ENCODE measurements at places on chromosomes 2 and 18.

GRCh38 chr2:232321156-232321816, 57.3 kb upstream of the ALPP start:
- DNase-seq = no peak

GRCh38 chr2:162172802-162173370, 20.8 kb upstream of the GCG start:
- DNase-seq = no peak

GRCh38 chr18:9612215-9612830, 2.0 kb downstream of the PPP4R1 start:
- no peak for DNase-seq

DNA sequence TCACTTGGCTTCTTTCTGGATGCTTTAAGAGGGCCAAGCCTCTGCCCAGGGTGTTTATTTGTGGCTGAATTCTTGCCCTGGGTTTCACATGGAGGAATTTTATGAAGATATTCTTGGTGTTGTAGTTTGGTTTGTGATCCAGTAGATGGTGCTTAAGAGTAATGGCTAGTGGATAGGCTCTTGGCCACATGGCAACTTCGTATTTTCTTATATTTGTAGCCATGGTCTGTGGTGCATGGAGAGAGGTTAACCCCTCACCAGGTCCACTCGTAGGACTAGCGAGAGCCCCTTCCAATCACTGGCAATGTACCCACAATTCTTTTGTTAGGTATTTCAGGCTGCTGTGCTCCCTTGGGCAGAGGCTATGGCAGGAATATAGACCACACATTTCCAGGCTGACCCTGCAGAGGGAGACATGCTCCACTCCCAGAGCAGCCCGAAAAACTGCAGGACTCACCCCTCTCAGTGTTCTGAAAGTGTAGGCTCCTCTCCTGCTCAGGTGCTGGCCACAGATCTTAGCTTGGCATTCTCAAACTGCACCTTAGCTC, 582.1 kb upstream of the SETBP1 start:
- DNase-seq = no peak

- no peak for DNase-seq
Measured at GRCh38 chr2:12066986-12067385, 320.6 kb downstream of the LPIN1 start.

- DNase-seq = no peak
Measured at GRCh38 chr18:68426731-68427315, 288.1 kb downstream of the TMX3 start.

DNA sequence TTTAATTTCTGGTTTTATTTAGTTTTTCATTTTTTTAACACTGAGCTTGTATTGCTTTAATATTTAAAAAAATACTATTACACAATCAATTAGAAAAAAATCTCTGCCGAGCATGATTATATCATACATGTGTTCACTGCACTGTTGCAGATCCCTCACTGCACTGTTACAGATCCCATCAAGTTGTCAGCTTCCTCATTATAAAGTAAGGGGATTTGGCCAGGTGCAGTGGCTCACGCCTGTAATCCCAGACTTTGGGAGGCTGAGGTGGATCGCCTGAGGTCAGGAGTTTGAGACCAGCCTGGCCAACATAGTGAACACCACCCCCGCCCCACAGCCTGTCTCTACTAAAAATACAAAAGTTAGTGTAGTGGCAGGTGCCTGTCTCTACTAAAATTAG, 33.0 kb upstream of the METTL21A start:
- no peak for DNase-seq

GRCh38 chr2:33131749-33132148, 185.0 kb downstream of the LTBP1 start:
- DNase-seq = no peak

DNA sequence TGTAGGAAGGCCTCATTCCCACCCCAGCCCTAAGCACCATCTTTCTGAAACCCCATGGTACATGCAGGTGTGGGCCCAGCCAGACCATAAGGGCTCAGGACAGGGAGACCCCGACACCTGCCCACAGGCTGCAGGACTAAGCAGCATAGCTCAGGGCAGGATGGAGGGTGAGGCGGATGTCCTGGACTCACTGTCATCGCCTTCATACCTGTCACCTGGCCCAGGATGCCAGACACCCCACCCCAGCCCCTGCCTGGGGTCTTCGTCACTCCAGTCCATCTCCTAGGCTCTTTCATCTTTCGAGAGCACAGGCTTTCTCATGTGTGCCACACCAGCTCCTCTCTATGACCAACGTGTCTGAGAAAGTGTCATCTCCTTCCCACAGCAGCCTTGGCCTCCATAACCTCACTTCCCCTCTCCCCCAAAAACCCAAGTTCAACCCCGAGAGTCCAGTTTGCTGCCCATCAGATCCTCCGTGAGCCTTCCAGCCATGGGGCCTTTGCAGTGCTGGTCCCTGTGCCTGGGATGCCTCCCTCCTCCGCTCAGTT, 71.5 kb downstream of the EMX1 start:
- DNase-seq = no peak

GRCh38 chr18:13279181-13280069, 60.9 kb downstream of the LDLRAD4 start:
- DNase-seq = no peak

GRCh38 chr18:69725855-69726508, 221.7 kb downstream of the CD226 start:
- DNase-seq = no peak

Data from epithelial cell of prostate (primary cell).